ENCODE measurements at places on chromosomes 13 and 19.

- no peak for DNase-seq
Measured at GRCh38 chr13:33740134-33740538, 77.8 kb upstream of the RFC3 start.

GRCh38 chr13:95289020-95289444 lies 12.2 kb downstream of the ABCC4 start:
- no peak for DNase-seq

DNA sequence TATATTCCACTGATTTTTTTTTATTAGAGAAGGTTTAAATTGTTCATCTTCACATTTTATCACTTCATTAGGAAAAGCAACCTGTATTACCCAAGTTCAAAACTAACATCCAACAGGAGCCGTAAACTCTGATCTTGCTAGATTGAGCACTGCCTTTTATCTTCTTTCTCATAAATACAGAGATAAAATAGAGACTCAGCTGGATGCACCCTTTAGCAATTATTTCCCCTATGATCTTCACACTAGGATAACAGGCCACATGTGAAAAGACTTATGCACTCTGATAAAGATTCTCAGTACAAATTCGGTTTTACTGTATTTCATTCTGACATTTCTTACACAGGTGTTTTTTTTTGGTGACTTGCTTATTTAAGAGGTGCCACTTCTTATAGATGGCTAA lies 2438.2 kb upstream of the PCDH20 start:
- DNase-seq: no peak

- DNase-seq: no peak
Measured at GRCh38 chr13:77180011-77180410, 146.9 kb downstream of the MYCBP2 start.

GRCh38 chr13:24215732-24216131 lies 55.2 kb downstream of the SPATA13 start:
- DNase-seq: no peak

- peak; percentile 55 for DNase-seq
Measured at GRCh38 chr19:6663236-6664201, 6.4 kb downstream of the TNFSF14 start.

DNA sequence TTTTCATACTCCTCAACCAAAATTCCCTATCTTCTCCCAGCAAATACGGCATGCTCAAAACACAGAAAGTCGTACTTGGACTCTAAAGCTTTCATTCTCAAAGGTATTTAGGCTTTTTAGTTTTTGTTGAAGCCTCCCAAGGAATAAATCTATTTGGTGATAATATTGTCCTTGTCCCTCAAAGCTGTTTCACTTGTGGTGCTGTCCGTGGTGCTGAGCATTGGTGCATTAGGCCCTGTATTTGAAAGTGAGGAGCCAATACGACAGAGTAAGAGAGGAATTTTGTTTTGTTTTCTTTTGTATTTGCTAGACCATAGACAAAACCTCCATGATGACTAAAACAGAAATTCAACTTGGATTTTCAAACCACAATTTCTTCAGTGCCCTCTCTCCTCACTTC lies 3.2 kb upstream of the LGALS13 start:
- DNase-seq: no peak

DNA sequence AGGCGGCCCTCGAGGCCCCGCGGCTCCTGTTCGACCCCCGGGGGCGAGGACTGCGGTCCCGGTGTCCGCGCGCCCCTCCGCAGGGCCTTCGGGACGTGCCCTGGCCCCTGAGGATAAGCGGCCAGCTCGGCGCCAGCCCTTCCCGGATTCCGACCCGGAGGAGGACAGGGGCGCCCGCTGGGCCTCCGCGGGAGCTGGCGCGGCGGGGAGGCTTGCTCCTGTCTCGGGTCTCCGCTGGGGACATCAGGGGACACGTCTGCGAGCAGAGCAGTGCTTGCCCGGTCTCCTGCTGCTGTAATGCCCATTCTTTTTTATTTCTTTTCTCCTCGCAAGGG lies 829 bp downstream of the B3GLCT start:
- DNase-seq: peak; percentile 54

All from CD4-positive, alpha-beta T cell treated with Interleukin-1 beta for 1 hour (primary cell).